ENCODE measurements at places on chromosomes 2 and 18.
A peak's percentile ranks its signal among the peaks of the same experiment; 100 is the strongest.

DNA sequence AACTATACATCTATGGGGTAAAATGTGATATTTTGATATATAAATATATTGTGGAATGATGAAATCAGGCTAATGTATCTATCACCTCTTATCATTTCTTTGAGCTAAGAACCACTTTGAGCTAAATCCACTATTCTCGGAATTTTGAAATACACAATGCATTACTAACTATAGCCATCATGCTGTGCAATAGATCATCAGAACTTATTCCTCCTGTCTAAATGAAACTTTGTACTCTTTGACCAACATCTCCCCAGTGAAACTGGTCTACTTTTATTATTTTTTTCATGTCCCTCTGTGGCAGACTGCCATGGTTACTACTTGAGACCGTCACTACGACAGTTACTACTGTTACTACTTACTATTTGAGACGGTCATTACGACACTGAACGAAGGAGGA is 11.4 kb downstream of the PECR start:
- DNase-seq, result no peak

DNA sequence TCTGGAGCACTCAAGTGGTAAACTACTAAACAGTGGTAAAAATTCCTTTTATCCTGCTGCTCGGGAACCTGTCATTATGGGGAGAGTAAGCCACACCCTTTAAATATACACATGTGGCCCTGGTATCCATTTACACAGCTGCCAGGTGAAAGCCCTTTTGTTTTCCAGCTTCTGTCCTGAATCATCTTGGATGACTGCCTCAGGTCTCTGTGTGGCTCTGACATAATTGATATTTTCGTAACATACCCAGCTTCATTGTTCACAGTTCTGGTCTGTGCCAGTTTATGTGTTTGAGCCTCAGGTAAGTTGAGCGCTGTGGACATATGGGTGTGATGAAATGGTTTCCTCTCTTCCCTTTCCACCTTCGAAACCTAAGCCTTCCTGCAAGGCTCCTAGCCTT is 15.7 kb upstream of the TTC39C start:
- no peak for DNase-seq

- DNase-seq, result no peak
Observed at GRCh38 chr2:15931319-15931890, 8.9 kb upstream of the MYCN start.

GRCh38 chr2:156565066-156565710 is 129.0 kb downstream of the GPD2 start:
- DNase-seq, result no peak

DNA sequence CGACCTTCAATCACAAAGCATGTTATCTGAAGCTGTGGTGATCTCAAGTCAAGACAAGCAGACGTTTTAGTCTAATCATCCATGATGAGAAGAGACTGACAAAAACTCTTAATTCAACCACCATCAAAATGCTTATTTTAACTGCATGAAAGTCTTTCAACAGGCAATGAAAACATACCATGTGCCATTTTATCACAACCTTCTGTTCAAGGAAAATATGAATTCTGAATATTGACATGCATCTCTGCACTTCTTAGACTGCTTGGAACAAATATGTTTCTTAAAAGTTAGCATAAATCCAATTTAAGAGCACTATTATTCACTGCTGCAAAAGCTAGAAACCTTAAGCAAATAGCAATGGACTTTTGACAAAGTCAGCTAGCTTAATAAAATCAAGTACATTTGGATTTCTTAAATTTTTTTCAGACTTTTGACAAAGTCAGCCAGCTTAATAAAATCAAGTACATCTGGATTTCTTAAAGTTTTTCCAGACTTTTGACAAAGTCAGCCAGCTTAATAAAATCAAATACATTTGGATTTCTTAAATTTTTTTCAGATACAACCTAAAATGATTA is 70.9 kb downstream of the OLA1 start:
- no peak for DNase-seq

DNA sequence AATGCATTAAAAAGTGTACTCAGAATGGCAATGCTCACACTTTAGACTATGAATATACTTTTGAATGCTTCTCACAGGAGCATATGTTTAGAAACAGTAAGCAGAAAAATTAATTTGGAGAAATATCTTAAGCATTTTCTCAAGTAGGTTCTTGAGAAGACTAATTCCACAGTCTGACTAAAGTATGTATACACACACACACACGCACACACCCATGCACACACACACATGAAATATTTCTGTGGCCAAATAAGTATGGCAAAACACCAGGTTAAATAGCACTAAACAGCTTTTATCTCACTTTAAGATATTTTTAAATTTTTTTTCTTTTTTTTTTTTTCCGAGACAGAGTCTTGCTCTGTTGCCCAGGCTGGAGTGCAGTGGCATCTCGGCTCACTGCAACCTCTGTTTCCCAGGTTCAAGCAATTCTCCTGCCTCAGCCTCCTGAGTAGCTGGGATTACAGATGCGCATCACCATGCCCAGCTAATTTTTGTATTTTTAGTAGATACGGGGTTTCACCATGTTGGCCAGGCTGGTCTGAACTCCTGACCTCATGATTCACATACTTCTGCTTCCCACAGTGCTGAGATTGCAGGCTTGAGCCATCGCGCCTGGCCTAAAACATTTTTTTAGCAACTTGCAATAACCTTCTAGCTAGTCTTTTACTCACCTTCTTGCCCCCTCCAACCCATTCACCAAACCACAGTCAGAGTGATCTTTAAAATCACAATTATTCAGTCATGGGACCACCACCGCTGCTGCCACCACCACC is 67.5 kb upstream of the SCG2 start:
- no peak for DNase-seq

GRCh38 chr2:46315103-46315890 is 18.1 kb downstream of the EPAS1 start:
- DNase-seq, result no peak

GRCh38 chr2:181371782-181372645 is 85.2 kb upstream of the ITGA4 start:
- no peak for DNase-seq

GRCh38 chr2:19686439-19686838 is 215.3 kb downstream of the TTC32 start:
- no peak for DNase-seq

- DNase-seq, result no peak
Observed at GRCh38 chr2:172861656-172862476, 126.2 kb downstream of the RAPGEF4 start.

GRCh38 chr2:46828135-46828438 is 87.5 kb downstream of the MCFD2 start:
- no peak for DNase-seq

DNA sequence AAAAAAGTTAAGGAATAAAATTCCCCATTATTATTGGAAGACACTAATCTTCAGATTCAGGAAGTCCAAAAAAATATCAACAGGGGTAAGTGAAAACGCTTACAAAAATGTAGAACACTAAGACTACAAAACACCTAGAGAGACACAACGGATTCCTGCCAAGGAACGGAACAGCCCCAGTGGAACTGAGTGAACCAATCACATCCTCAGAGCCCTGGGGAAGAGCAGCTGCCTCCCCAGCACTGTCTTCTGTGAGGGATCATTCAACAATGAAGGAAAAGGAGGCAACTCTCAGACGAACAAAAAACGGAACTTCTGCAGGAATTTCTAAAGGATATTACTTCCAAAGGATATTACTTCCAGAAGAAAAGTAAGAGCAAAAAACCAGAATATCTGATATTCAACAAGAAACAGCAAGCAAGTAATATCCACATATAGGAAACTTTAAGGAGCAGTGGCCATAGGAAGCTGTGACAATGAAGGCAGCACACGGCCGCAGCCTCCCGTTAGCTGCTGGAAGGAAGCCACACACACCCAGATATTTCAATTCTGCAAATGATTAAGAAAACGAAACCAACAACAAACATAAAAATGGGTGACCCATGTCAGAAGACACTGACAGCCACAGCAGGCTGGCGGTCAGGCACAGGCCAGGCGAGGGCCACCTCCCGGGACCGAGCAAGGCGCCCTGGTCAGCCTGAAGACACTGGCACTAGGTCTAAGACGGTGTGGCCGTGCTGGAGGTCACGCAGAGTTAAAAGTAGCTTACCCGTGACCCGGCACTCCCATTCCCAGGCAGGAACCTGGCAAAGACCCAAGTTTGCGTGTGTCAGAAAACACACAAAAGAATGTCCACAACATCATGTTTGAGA is 81.8 kb downstream of the HDAC4 start:
- DNase-seq, result peak; percentile 49

- DNase-seq, result no peak
Observed at GRCh38 chr2:102771114-102771513, 9.3 kb downstream of the TMEM182 start.

GRCh38 chr2:54572262-54572635 is 116.1 kb downstream of the SPTBN1 start:
- DNase-seq, result no peak

GRCh38 chr2:112682101-112682500 is 36.4 kb downstream of the SLC20A1 start:
- no peak for DNase-seq

GRCh38 chr18:47316924-47317323 is 65.5 kb upstream of the SKOR2 start:
- DNase-seq, result no peak

DNA sequence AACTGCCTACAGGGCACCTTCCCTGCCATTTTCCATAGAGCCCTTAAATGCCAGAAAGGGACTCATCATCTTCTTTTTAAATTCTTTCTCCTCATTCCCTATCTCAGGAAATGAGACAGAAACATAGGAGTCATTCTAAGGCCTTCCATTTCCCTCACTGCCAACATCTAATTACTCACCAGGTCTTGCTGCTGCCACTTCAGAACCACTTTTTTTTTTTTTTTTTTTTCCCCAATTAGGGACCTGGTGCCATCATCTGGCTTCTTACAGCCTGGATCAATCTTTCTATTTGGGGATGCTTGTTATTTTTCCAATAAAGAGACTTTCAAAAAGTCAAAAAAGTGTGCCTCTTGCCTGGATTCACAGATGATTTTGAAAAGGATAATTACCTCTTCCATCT is 373.4 kb downstream of the LPIN1 start:
- no peak for DNase-seq

DNA sequence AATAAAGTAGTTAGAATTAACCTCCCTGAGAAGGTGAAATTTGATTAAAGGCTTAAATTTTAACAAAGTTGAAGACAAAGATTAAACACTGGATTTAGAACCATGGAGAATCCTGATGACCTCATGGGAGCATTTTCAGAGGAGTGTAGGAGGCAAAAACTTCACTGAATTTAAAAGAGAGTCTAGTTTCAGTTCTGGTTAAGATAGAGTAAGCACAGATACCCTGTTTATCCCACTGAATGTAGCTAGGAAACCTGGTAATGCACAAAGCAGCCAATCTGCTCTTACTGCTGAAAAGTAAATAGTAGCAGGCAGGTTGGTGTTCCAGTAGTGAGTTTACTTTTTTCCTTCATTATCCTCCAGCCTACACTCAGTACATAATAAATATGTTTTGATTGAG is 654.9 kb upstream of the SYT4 start:
- DNase-seq, result no peak

- no peak for DNase-seq
Observed at GRCh38 chr2:240789501-240790369, 30.3 kb downstream of the KIF1A start.

DNA sequence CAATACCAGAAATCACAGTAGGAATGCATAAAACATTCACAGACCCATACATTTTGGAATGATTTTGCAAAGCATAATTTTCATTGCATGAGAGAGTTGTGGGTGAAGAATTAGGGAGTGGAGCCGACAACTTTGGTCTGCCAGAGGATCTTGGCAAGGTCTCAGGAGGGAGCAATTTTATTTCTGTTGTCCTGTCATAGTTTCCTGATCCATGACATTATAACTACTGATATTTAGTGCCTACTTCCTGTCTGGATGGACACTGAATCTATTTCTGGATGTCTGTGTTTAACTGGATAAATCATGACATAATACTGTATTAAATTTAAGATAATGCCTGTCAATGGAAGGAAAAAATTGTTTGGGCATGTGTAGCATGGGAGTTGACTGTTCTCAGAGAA is 2.4 kb downstream of the ITGA4 start:
- DNase-seq, result no peak

DNA sequence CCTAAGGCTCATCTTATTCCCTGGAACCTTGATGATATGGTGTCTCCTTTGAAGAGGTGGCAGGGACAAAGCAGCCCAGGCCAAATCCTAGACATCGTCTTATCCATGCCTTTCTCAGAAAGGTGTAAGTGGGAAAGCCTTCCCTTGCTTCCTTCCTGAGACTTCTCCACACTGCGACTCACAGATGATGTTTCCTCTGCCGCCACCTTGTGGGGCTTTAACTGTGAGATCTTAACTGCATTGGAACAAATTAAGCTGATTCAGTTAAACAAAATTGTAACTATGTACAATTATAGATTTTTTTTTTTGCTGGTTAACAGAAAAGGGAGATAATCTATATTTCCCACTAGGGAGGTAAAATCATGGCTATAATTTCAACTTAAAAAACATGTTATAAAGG is 10.0 kb upstream of the GCA start:
- DNase-seq, result no peak

- no peak for DNase-seq
Observed at GRCh38 chr2:60826111-60826510, 55.3 kb upstream of the REL start.

DNA sequence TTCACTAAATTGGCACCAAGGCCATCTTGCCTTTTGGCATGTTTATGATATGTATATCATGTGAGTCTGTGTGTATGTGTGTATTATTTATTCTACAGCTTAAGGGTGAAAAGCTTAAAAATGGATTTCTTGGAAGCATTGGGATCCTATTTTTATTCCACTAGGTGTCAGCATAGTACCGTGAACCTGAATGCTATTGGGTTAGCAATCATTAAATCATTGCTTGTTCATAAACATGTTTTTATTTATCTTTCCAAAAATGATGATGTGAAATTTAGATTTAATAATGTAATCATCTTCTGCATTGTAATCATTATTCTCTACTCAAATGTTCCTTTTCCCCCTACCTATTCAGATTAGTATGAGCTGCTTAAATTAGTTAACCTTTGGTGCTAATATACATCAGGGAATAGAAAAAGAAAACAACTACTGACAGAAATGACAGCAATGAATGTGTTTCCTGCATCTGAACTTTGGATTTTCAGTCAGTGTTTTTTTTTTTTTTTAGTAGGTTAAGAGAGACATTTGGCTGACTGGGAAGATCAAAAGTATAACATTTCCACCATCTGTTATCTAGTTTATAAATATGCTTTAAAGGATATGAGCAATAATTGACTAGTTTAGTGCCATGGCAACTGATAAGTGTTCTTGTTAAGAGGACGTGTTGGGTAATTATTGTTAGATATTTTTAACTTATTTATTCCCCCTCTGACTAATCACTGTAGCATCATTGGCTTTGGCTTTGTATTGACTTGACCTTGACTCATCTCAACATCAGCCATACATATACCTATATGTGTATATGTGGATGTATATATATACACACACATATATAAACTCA is 14.1 kb upstream of the ZSWIM2 start:
- no peak for DNase-seq

DNA sequence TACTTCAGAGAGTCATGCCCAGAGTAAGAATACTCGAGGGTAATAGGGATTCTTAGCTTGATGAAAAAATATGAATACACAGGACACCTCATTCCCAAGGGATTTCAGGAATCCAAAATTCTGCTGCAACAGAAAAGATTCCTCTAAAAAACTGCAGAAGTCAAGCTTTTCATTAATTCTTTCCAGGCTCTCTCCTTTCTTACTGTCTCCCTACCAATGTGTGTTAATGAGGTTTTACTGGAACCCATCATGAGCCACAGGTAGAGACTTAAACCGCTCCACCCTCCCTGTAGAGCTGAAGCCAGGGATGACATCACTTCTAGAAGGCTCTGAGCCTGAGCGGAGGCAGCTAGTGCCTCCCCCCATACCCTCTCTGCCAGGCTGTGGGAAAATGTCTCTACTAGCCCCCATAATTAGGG is 3.4 kb downstream of the SDC1 start:
- no peak for DNase-seq

All from activated CD8-positive, alpha-beta memory T cell treated with anti-CD3 and anti-CD28 coated beads, Interleukin-2, amount 50 U/mL, for 48 hours (primary cell).